ENCODE measurements at places on chromosomes 1 and 21.

GRCh38 chr1:160418483-160418882 is 18.1 kb downstream of the VANGL2 start:
- no peak for DNase-seq

- DNase-seq, result no peak
Measured at GRCh38 chr1:61284936-61285335, 202.6 kb downstream of the NFIA start.

GRCh38 chr1:83706354-83706938 is 292.5 kb downstream of the TTLL7 start:
- DNase-seq, result no peak

GRCh38 chr1:209384710-209385550 is 198.6 kb upstream of the CAMK1G start:
- DNase-seq, result no peak

- DNase-seq, result no peak
Measured at GRCh38 chr1:208077232-208078075, 166.5 kb upstream of the CD34 start.

DNA sequence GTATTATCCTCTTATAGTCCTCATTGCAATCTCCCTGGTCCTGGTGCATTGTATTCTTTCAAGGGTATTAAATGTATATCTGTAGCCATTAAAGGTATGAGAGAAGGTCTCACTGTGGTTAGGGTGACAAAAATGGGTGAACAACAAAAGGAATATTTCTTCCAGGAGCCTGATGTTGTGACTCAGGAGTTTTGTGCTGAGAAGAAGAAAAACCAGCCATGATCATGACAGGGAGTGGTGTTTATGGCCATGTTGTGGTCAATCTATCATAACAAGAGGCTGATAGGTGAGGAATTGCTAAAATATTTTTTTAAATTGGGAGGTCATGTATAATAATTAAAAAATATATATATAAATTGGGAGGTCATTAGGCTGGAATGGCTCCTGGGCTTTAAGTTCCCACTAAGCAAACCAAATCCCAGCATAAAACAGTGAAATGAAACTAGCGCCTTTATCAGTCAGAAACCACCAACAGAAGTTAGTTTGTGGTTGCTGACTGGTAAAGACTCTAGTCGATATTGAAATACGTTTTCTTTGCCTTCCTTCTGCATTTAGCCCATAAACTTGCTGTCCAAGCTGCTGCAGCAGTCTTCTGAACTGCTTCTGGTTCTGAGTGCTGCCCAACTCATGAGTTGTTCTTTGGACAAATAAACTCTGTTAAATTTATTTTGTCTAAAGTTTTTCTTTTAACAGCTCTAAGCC is 60.3 kb downstream of the TBX19 start:
- DNase-seq, result no peak

- DNase-seq, result no peak
Measured at GRCh38 chr1:233140499-233140898, 155.0 kb downstream of the PCNX2 start.

DNA sequence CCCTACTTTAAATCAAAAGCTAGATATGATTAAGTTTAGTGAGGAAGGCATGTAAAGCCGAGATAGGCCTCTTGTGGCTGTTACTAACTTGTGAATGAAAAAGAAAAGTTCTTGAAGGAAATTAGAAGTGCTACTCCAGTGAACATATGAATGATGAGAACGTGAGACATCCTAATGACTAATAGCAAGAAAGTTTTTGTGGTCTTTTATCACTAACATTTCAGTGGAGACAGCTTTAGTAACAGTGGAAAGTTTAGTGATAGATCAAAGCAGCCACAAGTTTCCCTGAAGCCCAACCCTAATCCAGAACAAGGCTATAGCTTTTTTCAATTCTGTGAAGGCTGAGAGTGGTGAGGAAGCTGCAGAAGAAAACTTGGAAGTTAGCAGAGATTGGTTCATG is 73.6 kb upstream of the LRRC8B start:
- no peak for DNase-seq

GRCh38 chr1:39540504-39541031 is 36.0 kb downstream of the PABPC4 start:
- DNase-seq, result no peak

- DNase-seq, result no peak
Measured at GRCh38 chr21:44803651-44804050, 2.0 kb upstream of the UBE2G2 start.

- no peak for DNase-seq
Measured at GRCh38 chr1:39490596-39491145, 765 bp upstream of the BMP8A start.

DNA sequence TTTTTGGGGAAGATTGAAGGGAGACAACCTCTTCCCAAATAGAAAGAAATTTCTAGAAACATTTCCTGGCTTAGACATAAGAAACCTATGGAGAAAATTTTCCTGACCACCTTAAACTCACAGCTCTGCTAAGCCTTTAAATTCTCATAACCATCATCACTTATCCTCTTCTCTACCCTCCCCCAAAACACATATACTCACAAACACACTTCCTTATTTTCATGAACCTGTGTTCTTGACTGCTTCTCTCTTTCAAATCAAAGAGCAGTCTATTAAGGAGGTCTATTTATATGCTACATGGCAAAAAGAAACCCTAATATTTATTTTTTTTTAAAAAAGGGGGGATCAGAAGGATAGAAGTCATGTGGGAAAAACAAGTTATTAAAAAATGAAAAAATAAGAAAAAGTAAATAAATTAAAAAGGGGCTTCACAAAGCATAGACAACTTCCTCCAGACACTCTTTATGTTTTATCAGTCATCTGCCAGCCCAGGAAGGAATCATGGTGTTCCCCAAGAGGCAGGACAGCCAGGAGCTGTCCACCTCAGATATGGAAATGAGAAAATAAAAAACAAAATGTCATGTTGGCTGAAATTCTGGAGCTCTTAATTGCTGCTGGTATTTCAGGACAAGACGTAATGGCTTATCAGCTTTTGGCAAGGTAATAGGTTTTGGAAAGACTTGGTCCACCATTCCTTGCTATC is 12.8 kb upstream of the RGS2 start:
- no peak for DNase-seq

DNA sequence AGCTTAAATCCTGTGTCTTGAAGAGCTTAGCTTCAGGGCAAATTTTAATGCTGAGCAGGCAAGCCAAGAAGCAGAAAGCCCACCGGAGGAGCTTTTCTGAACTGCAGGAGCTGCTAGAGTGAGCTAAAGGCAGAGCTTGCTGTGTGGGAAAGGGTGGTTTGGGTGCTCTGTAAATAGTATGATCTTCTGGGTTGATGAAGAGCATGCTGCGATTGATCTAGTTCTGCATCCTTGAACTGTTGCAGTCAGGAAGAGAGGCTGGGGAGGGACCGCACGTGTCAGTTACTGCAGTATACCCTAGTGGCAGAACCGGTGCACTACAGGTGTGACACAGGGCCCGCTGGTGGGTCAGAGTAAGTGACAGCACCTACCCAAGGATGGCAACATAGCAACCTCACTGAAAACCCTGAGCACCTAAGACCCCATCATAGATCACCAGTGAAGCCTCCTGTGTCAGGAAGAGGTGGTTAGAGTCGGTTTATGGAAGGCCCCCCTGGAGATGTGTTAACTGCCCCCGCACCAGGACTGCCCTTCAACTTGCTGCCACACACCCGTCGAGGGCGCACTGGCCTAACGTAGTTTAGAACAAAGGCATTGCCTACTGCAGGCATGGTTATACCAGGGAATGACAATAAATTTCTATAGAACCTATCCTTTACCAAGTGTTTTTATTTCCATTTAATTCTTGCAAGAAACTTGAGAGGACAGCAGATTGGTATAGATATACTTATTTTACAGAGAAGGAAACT is 146.0 kb upstream of the KIAA0040 start:
- DNase-seq, result peak; percentile 51

GRCh38 chr1:179095377-179095776 is 13.5 kb downstream of the TOR3A start:
- no peak for DNase-seq

DNA sequence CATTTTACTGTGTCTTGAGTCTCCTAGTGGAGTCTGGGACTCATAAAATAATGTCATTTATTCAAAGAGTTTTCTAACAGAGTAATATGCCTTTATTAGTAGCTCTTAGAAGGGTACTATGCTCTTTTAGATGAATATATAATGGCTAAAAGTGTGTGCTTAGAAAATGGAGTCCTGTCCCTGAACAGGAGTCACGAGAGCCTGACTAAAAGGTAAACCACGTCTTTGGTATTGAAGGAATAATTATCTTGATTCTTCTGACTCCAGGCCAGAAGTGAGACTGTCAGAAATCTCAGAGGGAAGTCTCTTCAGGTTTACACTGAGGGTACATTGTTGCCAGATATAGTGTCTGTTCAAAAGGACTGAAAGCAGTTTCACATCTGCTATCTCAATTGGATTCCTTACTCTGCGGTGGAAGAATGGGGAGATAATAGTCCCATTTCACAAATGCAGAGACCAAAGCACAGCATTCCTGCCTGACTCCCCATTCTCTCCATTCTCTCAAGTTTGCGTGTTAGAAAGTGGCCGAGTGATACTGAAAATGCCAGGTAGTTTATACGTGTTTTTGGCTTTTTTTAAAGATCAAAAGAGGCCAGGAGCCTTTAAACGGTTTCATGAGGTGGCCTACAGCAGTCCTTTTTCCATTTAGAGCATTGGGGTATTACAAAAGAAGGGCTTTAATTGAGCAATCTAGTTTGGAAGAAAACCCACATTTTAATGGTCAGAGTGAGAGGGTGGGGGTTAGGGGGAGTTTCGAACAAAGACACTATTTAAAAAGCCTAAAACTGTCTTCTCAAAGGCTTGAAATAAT is 176.6 kb downstream of the VPS13D start:
- DNase-seq, result no peak

GRCh38 chr1:33331444-33332356 is 10.8 kb upstream of the A3GALT2 start:
- DNase-seq, result no peak

DNA sequence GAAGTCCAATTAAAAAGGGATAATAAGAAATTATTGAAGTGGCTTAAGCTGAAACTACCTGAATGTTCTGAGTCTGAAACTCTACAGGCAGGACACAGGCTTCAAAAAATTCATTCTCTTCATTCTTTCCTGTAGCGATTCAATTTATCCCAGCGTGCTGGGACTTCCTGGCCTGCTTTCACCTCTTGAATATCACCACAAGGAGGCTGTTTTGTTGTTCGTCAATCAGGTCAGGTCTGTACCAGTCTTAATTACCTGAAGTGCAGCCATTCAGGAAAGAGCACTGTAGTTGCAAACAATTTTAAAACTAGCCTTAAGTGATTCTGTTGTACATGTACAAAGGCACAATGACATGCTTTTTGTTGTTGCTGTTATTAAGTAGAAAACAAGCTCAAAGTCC is 38.4 kb downstream of the FYB2 start:
- no peak for DNase-seq

GRCh38 chr1:108817811-108818210 is 39.1 kb downstream of the AKNAD1 start:
- DNase-seq, result no peak

- no peak for DNase-seq
Measured at GRCh38 chr1:42736571-42737200, 3.4 kb downstream of the CLDN19 start.

DNA sequence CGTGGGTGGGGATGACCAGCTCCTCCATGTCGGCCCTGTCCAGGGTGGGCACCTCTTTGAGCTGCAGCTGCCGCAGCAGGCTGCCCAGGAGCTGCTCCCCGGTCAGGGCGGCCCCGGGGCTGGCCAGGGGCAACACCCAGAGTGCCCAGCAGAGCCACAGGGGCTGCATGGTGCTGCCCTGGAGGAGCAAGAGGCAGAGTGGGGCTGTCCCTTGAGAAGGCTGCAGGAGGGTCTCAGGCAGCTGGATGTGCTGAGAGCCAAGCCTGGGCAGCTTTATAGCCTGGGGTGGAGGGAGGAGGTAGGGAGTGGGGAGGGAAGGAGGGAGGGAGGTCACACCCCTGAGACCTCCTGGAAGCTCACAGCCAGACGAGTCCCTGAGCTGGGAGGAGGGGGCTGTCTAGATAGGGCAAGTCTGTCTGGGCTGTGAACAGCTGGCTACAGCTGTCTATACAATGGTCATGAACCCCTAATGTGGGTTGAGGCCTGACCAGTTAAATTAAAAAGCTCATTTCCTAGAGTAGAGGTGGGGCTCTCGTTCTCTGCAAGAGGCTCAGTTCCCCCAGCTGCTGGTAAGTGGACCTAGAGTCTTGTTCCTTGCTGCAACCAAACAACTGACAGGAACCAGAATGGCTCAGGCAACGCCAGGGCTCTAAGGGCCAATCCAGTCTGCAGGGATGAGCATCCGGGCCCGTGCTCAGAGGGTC is at the start of gene LEFTY1:
TSS of gene LEFTY1 (minus strand) at position 249 of the 704 bp plus-strand sequence. CDS start at position 169, 80 bp downstream.
- no peak for DNase-seq

DNA sequence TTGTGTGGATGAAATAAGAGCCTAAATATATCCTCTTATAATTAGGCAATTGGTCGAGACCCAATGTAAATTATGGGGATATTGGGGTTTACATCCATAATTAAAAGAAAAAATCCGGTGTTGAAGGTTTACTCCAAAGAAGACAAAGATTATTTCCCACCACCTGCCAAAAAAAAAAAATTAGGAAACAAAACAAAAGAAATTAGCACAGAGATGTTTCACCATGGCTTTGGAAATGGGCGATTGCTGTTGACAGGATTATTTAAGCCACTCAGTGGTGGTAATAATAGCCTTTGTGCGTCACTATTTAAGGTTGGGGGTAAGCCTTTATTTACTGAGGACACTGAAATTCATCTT is 585 bp upstream of the GLRX2 start:
- DNase-seq, result no peak

GRCh38 chr21:32975811-32976431 is 49.8 kb upstream of the OLIG2 start:
- no peak for DNase-seq

GRCh38 chr1:204828352-204828850 is 42.3 kb upstream of the NFASC start:
- DNase-seq, result peak; percentile 83

GRCh38 chr1:232398823-232399222 is 231.1 kb downstream of the SIPA1L2 start:
- no peak for DNase-seq

DNA sequence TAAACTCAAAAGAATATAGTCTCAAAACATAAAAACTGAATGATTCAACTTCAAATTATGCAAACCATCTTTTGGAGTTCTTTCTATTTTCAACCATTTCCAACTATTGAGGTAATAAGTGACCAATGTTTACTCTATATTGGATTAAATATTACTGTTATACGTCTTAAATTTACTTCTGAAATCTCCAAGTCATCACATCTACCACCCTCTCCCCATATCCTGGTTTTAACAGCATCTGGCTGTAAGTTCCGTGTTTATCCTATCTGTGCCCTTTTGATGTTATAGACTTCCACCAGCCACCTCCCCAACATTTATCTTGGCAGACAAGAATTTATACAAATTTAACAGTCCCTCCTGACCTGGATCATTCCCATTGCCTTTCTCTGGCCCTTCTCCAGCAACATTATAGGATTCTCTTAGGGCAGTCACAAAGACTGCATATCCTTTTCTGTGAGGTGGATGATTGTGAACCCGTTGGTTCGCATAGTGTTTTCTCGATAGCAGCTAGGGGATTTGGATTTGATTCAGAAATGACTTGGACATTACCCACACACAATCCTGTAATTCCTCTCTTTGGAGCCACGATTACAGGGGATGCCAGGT is 313.4 kb upstream of the FMN2 start:
- no peak for DNase-seq

GRCh38 chr21:37153196-37153934 is 80.3 kb downstream of the TTC3 start:
- no peak for DNase-seq

- no peak for DNase-seq
Measured at GRCh38 chr1:9900142-9901043, 9.7 kb downstream of the CTNNBIP1 start.
